ENCODE measurements at places on chromosomes 12 and 14. TPM values are rescaled to one million over a fixed set of nuclear protein-coding genes. Genes with fewer than 3 reads are reported as not detected.

The NDRG2 gene
- 2.2 TPM for total RNA-seq

The RPL36AL gene
- total RNA-seq: 446 TPM

The VWF gene
- 0.17 TPM for total RNA-seq

The TMPRSS12 gene
- total RNA-seq: not detected

The ESRRB gene
- 0.29 TPM for total RNA-seq

The ZNF891 gene
- total RNA-seq: 0.28 TPM

The DNAI7 gene
- 0.23 TPM for total RNA-seq

The KRT78 gene
- not detected for total RNA-seq

The TMEM117 gene
- total RNA-seq: 1.5 TPM

The OR6C2 gene
- not detected for total RNA-seq

The FAM222A gene
- 3.4 TPM for total RNA-seq

The NRIP2 gene
- not detected for total RNA-seq

The DIO3 gene
- not detected for total RNA-seq

The KLHL33 gene
- not detected for total RNA-seq

The BMP4 gene
- total RNA-seq: 1.6 TPM

The SMIM41 gene
- total RNA-seq: not detected

The TOMM20L gene
- not detected for total RNA-seq

The CD163L1 gene
- total RNA-seq: 0.72 TPM

All from A549 treated with Mapracorat at 1 μM for 4 hours (cell line).